Stimulated activated CD8-positive, alpha-beta memory T cell treated with anti-CD3 and anti-CD28 coated beads, Interleukin-7, amount 100 ng/mL, for 1 hour (primary cell): ENCODE measurements at places on chromosomes 2 and 18.

GRCh38 chr18:26763446-26764110 is 101.9 kb downstream of the AQP4 start:
- no peak for DNase-seq

DNA sequence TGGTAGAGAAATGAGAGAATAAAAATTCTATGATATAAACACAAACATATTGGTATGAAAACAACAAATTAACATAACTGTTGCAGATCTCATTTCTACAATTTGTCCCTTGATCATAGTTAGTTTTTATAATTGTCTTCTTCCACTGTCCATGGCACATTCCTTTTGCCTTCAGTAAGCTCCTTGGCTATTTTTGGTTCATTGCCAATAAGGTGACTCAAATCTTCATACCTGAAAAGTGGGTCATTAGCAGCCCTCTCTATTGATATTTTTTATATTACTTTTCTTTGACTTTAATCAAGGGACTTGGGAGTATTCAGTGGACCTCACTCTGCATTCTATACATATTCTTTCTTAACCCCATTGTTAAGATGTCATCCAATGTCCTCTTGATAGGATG is 552.9 kb downstream of the TDRD15 start:
- no peak for DNase-seq

DNA sequence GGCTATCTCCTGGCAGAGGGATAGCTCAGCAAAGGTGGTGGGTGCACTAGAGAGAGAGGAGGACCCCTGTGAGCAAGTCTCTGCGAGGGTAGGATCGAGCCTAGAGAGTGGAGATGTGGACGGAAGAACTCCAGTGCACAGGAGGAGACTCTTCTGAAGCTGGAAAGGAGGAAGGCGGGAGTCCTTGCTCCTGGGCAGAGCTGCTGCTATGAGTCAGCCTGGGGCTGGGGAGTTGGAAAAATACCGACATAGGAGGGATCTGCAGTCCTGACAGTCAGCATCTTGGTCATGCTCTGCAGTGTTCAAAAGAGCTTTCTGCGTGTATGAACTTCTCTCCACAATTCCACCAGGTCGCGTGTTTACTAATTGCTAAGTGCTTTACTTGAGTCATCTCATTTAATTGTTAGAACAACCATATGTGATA is 233.8 kb downstream of the LDLRAD4 start:
- DNase-seq, result no peak

DNA sequence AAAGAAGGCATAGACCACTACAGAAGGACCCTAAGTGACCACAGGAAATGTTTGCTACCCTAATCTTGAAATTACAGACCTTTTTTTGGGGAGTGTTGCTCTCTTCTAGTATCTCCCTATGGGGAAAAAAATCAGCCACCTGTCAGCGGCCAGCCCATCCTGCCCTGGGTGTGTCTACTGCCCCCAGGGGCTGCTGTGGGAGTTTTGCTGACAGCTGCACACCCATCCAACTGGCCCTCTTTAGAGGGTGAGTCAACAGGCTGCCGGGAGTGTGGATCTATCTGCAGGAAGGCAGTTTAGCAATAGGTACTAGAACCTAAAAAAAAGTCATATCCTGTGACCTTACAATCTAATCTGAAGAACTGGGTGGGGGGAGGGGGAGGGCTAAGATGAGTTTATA is 796 bp upstream of the DYSF start:
- no peak for DNase-seq

DNA sequence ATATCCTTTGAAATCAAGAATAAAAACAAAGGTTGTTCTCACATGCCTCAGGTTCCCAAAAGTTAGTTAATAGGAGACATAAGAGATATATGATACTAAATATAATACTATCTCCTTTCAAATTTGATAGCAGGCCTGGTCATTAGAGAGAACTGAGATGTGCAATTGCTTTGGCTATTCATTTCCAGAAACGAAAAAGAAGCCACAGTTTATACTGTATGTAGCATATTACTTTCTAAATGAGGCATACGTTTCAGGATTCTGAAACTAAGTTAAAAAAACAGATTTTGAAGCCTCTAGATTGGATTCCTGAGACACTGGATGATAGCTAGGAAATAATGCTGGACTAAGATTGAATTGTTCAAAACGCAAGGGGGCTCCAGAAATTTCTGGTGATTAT is 7.1 kb downstream of the PPP1R1C start:
- no peak for DNase-seq

DNA sequence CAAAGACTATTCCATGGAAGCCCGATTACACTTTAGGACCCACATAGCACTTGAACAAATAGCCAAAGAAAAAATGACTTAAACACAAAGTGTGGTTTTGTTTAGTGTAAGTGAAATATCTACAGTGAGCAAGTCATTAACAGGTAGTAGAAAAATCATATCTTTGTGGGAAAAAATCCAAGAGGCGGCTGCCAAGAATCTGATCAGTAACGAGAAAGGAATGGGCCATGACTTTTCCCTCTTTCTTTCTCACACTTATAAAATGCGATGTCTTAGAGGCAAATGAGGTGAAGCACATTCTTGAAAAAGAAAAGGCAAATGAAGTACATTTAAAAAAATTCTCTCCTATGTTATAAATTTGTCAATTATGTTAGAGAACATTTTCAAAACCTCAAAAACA is 12.9 kb upstream of the GEMIN6 start:
- no peak for DNase-seq

DNA sequence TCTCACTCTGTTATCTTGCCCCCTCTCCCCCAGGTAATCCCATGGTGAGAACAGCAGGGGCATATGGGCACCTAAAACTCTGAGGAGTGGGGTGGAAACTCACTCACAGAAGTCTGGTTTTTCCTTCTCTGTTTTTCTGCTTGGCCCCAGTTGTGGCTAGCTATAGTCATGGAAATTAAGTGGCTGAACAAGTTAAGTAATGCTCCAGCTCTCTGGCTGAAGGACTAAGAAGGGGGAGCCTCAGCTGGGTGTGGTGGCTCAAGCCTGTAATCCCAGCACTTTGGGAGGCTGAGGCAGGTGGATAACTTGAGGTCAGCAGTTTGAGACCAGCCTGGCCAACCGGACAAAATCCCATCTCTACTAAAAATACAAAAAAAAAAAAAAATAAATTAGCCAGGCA is 261.0 kb downstream of the TPGS2 start:
- no peak for DNase-seq
